Liver (tissue), 10 donors: ENCODE measurements at places on chromosomes 1 and 21. TPM values are rescaled to one million over a fixed set of nuclear protein-coding genes. Genes with fewer than 3 reads are reported as not detected.

DNA sequence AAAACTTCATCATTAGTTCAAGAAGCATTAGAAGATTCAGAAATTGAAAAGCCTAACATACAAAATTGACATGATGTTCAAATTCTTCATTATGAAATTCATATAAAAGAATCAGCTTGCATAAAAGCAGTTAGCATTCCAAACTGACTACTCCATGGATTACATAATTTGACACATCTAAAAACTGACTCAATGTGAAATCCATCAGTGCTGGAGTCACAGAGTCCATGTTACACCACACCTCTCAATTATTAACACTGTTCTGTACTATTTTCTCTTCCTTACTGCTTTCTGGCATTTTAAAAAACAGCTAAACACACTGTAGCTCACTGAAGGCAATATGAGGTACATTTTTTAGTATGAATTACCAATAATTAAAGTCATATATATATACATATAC is 28.0 kb downstream of the ARHGAP29 start:
- peaks cover 9% of the 10 kb centered on the region for H3K36me3 ChIP-seq
- H3K27me3 ChIP-seq: no peaks in the 10 kb centered on the region
- peaks cover 3% of the 10 kb centered on the region for H3K4me1 ChIP-seq
- peak overlapping the region; percentile 60 for H3K27ac ChIP-seq

GRCh38 chr1:7454895-7455784 is 316.0 kb upstream of the VAMP3 start:
- H3K4me1 ChIP-seq: peaks cover 11% of the 10 kb centered on the region
- no peak overlapping the region for H3K27ac ChIP-seq

GRCh38 chr1:53460211-53460634 is 1.0 kb downstream of the DMRTB1 start:
- no peak overlapping the region for H3K27ac ChIP-seq
- H3K27me3 ChIP-seq: no peaks in the 10 kb centered on the region
- no peaks in the 10 kb centered on the region for H3K36me3 ChIP-seq
- H3K4me3 ChIP-seq: no peak overlapping the region

DNA sequence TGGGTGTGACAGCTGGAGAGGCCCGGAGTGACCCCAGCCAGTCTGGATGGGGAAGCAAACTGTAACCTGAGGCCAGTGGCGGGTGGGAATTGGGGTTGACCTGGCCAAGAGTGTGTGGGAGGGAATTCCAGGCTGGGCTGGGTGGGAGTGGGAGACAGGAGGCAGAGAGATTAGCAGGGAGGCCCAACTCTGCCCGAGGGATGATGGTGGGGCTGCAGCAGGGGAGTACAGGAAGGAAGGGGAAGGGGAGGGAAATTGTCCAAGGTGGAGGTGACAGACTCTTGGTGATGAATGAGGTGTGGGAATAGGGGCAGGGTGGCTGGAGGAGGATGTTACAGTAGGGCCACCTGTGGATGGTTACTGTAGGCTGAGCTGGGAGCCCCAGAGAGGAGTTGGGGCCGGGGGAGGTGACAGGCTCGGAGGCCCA is 40.4 kb downstream of the HUNK start:
- no peak overlapping the region for H3K4me3 ChIP-seq
- no peak overlapping the region for H3K27ac ChIP-seq
- no peaks in the 10 kb centered on the region for H3K27me3 ChIP-seq
- DNase-seq: no peak

S100A4 gene
- 17.1 TPM for polyA plus RNA-seq
